Pancreas (tissue), 10 donors: ENCODE measurements at places on chromosomes 5 and 9. TPM values are rescaled to one million over a fixed set of nuclear protein-coding genes. Genes with fewer than 3 reads are reported as not detected.

GRCh38 chr9:88535226-88536022 is 446 bp downstream of the NXNL2 start:
- DNase-seq = no peak

- no peak for DNase-seq
These were observed 53.5 kb upstream of the IRX1 start for GRCh38 chr5:3542158-3542557.

DNA sequence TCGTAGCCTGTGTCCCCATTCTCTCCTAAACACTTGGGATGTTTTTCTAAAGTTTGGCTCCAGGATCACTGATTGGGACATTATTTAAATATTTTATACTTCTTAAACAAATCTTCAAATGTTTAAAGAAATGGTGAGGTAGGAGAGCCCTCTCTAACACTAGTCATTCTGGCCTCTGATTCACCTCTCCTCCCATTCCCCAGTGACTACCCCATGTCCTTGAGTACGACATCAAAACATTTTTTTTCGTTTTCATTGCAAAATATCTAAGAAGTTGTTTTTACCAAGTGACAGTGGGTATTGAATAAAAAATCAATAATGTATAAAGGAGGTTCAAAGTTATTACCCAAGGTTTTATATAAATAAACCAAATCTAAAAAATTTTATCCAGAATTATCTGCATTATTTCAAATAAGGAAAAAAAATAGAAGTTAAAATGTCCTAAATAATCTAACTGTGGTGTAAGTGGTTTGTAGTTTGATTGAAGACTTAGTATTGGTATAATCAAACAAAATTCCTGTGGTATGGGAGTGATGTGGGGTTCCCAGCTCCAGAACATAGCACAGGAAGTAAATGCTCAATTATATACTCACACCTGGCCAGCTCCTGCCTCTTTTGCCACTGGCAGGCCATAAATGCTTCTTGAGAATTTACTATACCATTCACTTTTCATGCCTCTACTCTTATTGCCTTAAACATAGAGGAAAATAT is 51.1 kb downstream of the MAST4 start:
- DNase-seq = no peak

- peak; percentile 29 for DNase-seq
These were observed at the start of gene PCDHB5 for GRCh38 chr5:141135030-141135717. TSS of gene PCDHB5 (plus strand) at chr5:141135206. CDS start at chr5:141135435, 229 bp downstream.

GRCh38 chr5:168749391-168750100 is 170.4 kb upstream of the PANK3 start:
- no peak for DNase-seq

TRIM52 gene
- 10.4 TPM for total RNA-seq
